ENCODE measurements at places on chromosomes 2 and 18.
A peak's percentile ranks its signal among the peaks of the same experiment; 100 is the strongest.

GRCh38 chr18:59570101-59570775, 127.0 kb downstream of the CCBE1 start:
- no peak for DNase-seq

DNA sequence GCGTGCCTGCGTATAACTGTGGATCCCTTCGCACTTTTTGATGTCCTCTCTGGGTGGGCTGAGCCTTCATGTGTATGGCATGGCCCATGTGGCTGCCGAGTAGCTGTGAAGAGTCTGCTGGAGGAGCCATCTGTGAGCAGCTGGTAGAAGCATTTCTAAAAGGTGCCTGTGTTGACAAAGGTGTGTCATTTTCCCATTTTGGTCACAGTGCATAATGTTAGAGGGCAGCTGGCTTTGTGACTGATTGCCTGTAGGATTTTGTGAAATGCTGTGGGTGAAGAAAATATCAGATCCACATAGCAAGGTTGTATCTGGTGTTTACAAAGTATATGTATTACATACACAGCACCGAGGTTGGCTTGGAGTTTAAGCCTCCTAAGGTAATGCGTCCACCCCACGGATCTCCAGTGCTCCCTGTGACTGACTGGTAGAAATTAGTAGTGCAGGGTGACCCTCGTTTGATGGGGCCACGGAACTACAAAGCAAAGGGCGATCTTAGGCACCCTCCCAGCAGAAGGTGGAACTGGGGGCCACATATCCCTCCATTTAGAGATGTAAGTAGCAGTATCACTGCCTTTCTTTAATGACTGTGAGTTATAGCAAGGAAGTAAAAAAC, 16.5 kb downstream of the GATA6 start:
- no peak for DNase-seq

DNA sequence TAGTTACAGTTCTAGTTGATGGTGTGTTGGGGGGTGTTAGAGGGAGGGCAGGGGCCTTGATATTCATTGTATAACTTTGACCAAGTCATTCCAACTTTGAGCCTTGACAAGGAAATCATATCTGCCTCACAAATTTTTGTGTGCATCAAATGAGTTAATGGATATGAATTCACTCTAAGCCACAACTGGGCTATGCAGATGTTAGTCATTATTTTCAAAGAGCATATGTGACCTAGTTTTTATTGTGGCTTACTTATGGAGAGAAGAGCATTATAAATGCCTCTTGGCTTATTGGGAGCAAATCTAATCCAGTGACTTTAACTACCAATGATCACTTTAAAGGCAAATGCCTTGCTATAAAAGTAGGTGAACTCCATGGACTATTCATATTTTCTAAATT, 250.2 kb downstream of the LPIN1 start:
- DNase-seq = no peak

DNA sequence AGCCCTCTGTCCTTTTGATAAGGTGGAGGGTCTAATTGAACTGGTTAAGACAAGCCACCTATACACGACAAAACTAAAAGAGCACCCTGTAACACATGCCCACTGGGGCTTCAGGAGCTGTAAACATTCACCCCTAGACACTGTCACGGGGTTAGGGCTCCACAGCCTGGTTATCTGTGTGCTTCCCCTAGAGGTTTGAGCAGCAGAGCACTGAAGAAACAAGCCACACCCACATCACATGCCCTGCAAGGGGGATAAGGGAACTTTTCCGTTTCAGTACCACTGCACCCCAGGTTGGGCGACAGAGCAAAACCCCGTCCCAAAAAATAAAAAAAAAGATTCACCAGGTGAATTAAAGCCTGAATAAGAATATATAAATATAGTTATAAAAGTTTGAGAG, 913.7 kb upstream of the ACVR2A start:
- DNase-seq = no peak

DNA sequence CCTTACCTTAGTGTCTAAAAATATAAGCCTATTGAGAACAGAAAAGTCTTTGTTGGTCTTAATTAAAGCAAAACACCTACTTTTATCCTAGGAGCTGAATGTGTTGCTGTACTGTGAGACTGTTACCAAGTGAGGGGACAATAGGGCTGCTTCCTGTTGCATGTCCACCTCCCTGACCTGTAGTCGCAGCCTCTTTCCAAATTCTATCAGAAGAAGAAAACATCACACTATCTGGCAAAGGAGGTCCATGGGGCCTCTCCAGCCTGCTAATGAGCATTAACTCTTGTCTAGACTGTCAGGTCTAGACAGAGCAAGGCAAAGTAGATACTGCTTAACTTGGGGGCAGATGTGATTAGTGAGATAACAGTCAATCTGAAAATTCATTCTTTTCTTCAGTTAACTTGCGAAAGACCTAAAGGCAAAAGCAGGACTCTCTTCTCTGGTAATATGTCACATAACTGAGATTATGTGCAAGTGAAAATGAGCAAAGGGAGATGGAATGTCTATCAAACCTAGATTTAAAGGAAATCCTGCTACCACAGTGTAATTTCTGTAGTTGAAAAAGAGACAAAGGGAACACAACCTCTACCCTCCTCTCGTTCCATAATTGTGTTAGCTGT, 66.9 kb downstream of the CDH20 start:
- no peak for DNase-seq

GRCh38 chr2:38735999-38736320, 15.2 kb downstream of the SRSF7 start:
- no peak for DNase-seq

DNA sequence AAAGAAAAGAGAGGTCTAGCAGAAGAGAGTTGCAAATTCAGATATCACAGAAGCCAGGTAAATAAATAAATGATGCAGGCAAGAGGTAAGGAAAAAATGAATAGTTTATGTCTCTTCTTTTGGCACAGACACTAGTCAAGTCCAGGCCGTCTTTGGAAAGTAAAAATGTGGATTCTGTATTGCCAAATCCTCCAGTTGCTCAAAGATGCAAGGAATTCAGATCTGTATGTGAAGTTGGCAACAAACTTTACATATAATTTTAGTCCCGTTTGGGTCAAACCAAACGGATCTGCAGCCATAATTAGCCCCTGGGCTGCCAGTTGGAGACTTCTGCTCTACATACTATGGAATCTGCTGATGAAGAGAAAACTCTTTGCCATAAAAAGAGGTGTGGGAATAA, 200.5 kb upstream of the RND3 start:
- DNase-seq = no peak

- DNase-seq = peak; percentile 12
Observed at GRCh38 chr18:30175621-30176225, 866.8 kb downstream of the DSC3 start.

- no peak for DNase-seq
Observed at GRCh38 chr2:215431778-215432758, 3.8 kb downstream of the FN1 start.

- no peak for DNase-seq
Observed at GRCh38 chr18:58222432-58223125, 178.6 kb downstream of the NEDD4L start.

GRCh38 chr2:168652997-168653921, 149.2 kb upstream of the NOSTRIN start:
- no peak for DNase-seq

GRCh38 chr2:207138627-207139297, 27.0 kb downstream of the KLF7 start:
- no peak for DNase-seq

DNA sequence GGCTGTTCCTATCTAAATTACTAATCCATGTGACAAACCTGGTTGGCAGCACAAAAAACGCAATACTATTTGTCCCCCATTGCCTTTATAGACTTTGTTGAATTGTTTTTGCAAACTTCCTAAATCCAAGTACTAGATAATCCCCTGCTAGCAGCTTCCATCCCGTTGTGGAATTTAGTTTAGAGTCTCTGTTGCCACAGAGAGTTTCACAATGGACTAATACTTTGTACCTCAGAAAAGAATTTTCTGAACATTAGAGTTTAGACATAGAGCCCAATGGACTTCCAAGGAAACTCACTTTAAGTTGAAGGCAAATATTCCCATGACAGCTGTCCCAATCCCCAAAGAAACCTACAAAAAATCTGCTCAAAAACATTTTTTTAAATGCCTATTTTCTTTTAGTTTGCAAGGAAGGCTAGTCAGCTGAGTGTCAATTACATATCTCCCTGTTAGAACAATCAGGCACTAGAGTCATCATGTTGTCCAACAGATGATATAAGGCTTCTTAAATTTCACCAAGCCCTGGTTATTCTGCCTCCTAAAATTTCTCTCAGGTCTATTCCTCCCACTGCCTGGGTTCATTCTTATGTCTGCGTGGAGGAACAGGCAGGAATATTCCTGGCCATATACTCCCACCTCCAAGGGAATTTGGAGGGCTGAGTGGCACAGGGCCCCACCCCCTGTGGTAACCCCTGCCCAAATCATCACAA, 27.2 kb downstream of the RNF152 start:
- no peak for DNase-seq

GRCh38 chr2:241576293-241576654, 17.7 kb downstream of the BOK start:
- no peak for DNase-seq

GRCh38 chr2:25328152-25329085, 13.3 kb downstream of the DNMT3A start:
- no peak for DNase-seq

DNA sequence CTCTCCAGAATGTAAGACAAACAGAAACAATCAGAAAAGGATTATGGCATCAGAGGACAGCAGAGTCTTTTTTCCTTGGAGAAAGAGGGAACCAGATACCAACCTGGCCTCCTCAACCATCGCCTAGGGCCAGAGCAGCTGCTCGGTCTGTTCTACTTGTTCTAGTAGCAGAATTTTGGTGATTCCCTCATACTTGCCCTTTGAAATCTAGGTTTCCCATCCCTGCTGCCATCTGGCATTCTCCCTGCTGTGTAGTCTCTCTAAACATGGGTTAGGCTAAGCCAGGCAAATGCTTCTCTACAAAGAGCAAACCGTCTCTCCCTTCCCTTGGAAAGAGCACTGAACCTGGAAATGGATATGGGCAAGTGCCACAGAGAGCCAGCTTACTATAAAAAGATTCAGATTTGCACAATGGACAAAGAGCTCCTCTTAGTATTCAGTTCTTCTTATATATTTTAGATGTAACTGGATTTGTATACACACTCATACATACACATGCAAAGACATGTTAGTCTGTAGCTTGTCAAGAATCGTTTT, 208.6 kb upstream of the ST6GAL2 start:
- no peak for DNase-seq

DNA sequence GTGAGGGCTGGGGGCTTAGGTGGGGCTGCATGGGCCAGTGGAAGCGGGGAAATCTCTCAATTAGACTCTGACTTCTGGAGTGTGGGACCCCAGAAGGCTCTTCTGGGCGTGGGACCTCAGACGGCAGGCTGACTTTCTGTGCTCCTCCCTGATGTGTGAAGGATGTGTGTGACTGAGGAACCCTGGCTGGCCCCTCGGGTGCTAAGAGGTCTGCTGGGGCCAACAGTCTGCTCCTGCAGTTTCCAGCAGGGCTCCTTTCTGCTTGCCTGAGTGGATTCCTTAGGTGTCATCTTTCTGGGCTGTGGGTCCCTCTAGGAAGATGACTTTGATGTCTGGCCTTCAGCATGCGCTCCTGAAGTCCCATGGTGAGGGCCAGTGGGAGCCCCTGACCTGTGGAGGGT, 167.5 kb downstream of the DYSF start:
- DNase-seq = no peak

GRCh38 chr18:76801567-76802505, 20.5 kb upstream of the ZNF236 start:
- DNase-seq = peak; percentile 70

DNA sequence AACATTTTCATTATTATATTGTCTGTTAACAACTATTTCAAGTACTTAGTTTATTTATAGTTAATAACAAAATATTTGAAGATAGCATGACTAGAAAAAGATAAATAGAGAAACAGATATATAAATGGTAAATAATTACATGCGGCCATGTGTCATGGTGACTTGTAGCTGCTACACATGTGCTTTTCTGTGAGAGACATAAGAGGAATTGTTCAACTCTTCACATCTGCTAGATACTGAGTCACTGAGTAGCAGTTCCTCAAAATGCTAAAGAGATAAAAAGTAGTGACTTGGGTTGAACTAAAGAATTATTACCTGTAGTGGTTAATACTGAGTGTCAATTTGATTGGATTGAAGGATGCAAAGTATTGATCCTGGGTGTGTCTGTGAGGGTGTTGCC, 37.5 kb upstream of the SCN9A start:
- no peak for DNase-seq

DNA sequence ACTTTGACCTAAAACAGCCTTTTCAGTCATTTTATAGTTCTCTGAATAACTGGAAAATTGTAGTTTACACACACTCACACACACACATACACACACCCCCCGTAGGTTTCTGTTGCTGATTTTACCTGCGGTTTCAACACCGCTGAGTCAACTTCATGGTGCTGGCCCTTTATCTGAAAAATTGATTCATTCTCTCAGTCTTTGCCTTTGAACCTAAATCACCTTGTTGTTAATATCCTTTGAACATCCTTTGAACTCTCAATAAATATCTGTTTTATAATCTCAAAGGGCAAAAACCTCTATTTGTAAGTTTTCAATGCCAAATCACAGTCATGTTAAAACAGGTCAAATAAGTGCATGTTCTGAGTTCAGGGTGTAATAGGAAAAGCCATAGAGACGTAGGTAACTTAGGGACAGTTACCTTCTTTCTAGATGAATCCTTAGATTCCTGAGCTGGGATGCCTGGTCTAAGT, 109.0 kb upstream of the BZW1 start:
- DNase-seq = no peak
